ENCODE measurements at places on chromosomes 12 and 14.

- no peak for DNase-seq
Measured at GRCh38 chr14:85481471-85481870, 48.5 kb upstream of the FLRT2 start.

GRCh38 chr12:46237371-46238045, 31.3 kb downstream of the SLC38A1 start:
- DNase-seq, result no peak

GRCh38 chr12:14111230-14111865, 129.9 kb upstream of the GRIN2B start:
- DNase-seq, result no peak

GRCh38 chr14:76007852-76008251, 22.3 kb downstream of the IFT43 start:
- no peak for DNase-seq

DNA sequence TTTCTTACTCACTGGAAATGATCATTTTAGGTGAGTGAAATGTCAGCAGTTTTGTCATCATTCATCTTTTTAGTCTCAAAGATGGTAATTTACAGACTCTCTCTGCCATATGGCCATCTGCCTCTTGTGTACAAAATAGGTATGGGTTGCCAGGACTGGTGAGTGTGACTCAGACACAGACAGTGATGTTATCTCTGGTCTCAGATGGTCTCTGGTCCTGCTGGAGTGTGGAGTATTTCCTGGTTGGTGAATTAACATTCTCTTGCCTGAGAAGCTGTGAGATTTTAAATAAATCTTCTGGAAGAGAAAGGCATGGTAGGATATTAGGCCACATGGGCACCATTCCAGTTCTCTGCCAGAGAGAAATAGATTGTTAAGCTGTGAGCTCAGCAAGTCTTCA, 207.0 kb downstream of the ATP23 start:
- DNase-seq, result no peak

DNA sequence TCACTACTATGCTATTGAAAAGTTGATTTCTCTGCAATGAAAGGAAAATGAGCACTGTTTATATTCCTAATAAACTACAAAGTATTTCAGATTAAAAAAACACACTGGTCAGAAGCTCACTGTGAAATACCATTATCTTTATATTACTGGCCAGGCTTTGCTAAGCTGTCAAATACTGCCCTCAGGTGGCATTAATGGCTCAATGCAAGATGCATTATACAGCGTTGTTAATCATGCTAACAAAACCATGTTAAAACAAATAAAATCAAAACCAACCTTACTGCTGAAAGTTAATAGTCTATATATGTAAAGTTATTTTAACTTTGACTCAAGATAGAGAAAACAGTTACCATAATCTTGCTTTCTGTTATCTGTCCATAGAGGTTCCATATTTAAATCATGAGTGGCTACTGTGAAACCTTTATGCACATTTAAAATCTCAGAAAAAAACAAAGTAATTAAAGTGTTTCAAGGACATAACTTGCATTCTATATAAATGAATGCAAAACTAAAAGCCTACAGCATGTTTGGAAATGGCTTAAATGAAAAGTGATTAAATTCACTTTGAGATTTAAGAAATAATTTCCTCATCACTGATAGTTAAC, 121.7 kb downstream of the RALGAPA1 start:
- peak; percentile 7 for DNase-seq

DNA sequence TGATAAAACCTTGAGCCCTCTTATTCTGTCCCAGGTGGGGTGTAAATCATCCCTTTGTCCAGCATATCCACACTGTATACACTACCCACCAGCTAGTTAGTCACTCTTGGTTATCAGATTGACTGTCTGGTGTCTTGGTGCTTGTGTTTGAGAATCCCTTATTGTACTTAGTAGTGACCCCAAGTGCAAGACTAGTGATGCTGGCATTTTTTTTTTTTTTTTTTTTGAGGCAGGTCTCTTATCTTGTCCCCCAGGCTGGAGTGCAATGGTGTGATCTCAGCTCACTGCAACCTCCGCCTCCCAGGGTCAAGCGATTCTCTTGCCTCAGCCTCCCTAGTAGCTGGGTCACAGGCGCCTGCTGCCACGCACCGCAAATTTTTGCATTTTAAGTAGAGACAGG, 5.8 kb downstream of the VRK1 start:
- DNase-seq, result no peak

GRCh38 chr12:104668274-104668718, 211.5 kb downstream of the CHST11 start:
- DNase-seq, result no peak

DNA sequence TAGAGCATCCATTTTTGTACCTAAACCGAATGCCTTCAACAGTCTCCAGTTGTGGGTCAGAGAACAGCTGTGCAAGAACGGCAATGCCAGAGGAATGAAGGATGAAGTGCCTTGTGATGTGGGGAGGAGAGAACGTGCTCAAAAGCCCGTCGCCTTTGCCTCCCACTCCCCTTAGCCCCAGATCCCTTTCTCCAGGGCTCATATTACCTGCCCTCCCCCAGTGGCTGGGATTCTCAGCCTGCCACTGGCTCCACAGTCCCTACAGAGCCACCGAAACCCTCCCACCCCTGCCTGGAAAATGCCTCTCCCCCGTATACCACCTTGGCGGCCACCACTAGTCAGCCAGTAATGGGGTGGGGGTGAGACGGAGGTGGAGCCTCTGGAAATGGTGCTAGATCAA, 158.5 kb downstream of the ZFP36L1 start:
- DNase-seq, result no peak

GRCh38 chr14:92729634-92730358, 18.6 kb downstream of the LGMN start:
- DNase-seq, result peak; percentile 33

- no peak for DNase-seq
Measured at GRCh38 chr12:115320451-115320850, 636.5 kb upstream of the TBX3 start.

GRCh38 chr12:9240776-9241175, 32.6 kb upstream of the PZP start:
- DNase-seq, result no peak

GRCh38 chr12:104533134-104533533, 76.4 kb downstream of the CHST11 start:
- no peak for DNase-seq

DNA sequence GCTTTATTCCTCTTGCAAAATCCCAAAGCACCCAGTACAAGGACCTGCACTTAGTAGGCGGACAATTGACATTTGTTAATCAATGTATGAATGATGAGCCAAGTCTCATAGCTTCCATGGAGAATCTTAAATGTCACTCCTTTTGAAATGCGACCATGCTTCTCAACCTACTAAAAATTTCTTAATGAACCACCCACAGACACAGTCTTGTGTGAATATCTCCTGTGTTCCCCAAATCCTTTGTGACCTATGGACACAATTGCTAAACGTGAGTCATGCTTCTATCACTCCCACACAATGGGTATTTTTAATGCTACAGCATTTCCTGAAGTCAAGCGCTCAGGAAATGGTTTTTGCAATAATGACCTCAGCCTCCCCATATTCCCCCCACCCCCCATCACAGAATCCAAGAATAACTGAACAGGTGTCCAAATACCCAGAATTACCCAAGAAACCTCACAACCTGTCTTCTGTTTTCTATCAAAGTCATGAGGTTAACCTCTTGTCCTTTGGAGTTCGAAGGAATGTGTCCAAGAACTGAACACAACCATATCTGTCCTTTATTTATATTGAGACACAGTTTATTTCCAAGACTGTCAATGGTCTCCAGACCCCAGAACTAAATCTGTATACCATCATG, 163.6 kb upstream of the PLEKHG7 start:
- no peak for DNase-seq

GRCh38 chr12:80282761-80283160, 161.3 kb upstream of the PTPRQ start:
- DNase-seq, result no peak

GRCh38 chr12:25276199-25276937, 25.6 kb upstream of the KRAS start:
- DNase-seq, result peak; percentile 72

GRCh38 chr12:113855998-113856397, 110.1 kb downstream of the RBM19 start:
- DNase-seq, result no peak

DNA sequence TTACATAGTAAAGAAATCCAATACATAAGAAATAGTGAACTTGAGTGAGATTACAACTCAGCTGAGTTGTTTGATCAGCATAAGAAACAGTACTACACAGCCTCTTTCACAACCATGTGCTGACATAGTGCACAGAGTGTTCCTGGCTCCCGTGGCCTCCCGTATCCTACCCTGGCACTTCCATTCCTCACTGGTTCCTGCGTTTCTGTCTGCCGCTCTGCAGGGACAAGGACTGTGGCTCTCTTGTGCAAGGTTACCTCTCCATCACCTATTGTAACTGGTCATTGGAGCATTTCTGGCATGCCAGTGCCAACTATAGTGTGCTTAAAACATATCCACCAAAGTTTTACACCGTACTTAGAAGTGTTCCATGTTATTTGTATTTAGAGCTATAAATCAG, 46.3 kb upstream of the PCED1B start:
- DNase-seq, result no peak

GRCh38 chr14:42113358-42114069, 506.8 kb downstream of the LRFN5 start:
- DNase-seq, result no peak

GRCh38 chr14:77113644-77114043, 15.6 kb downstream of the CIPC start:
- no peak for DNase-seq

- no peak for DNase-seq
Measured at GRCh38 chr12:68109444-68110217, 49.9 kb downstream of the IFNG start.

GRCh38 chr14:65019944-65020566, 33.4 kb downstream of the FNTB start:
- DNase-seq, result no peak

- no peak for DNase-seq
Measured at GRCh38 chr12:74349925-74350324, 187.7 kb upstream of the ATXN7L3B start.

- no peak for DNase-seq
Measured at GRCh38 chr12:53871367-53871766, 67.3 kb upstream of the HOXC13 start.

GRCh38 chr12:124458992-124459851, 108.2 kb downstream of the NCOR2 start:
- DNase-seq, result no peak

DNA sequence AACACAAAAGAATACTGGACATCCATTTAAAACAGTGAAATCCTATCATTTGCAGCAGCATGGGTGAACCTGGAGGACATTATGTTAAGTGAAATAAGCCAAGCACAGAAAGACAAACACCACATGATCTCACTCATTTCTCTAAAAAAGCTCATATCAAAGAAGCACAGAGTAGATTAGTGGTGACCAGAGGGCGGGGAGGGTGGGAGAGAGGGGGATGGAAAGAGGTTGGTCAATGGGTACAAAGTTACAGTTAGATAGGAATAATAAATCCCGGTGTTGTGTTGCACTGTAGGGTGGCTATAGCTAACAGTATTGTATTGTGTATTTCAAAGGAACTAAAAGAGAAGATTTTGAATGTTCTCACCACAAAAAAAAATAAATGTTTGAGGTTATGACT, 52.4 kb downstream of the DUSP6 start:
- no peak for DNase-seq

DNA sequence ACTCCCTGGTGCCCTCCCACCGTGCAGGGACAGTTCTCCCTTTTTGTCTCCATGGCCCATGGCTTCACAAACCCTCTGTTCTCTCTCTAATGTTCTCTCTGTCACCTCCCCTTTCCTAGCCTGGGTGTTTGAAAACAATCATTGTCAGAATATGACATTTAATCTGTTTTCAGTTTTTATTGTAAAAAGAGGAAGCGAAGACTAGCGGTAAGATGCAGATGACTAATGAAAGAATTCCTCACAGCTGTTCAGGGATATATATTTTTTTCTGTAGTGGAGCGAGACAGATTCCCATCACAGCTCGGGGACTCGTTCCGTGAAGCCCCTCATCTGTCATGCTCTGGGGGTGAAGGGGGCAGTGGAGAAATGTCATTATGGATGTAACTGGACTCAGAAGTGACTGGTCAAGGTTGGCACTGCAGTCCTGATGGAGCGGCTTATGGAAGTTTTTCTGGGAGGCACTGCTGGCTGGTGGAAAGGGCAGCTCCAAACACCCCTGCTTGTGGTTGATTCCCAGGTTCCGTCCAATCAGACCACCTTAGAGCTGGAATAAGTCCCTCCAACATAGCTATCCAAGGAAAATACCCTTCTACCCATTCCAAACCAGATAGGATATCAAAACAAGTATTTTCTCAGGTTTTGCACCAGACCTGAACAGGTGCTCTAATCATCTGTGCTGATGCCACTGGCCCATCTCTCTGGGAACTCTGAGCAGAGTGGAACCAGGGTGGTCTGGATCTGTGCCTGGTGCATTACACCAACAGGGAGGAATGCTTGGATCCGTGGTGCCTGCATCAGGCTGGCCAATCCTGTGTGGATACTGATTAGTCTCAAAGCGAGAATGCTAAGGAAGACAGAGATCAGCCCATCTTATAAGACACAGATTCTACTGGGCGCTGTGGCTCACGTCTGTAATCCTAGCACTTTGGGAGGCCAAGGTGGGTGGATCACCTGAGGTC, 84.7 kb downstream of the GPATCH2L start:
- DNase-seq, result no peak

- DNase-seq, result no peak
Measured at GRCh38 chr14:94088516-94088915, 7.4 kb downstream of the IFI27L1 start.

GRCh38 chr14:57492859-57493258, 798 bp downstream of the CCDC198 start:
- DNase-seq, result no peak

DNA sequence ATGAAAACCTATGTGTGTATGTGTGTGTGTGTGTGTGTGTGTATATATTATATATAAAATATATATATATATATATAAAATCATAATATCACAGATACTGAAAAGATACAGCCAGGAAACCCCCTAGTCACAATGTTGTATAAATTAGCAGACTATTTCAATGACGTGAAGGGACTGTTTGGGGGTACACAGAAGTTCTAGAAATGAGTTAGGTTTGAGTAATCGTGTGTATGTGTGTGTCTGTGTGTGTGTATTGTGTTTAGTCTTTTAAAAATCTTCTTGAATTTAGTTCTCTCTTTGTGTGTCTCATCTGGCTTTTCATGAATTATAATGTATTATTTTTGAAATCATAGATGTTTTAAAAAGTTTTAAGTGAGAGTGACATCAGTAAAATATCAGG, 21.9 kb downstream of the ADAM21 start:
- DNase-seq, result no peak

DNA sequence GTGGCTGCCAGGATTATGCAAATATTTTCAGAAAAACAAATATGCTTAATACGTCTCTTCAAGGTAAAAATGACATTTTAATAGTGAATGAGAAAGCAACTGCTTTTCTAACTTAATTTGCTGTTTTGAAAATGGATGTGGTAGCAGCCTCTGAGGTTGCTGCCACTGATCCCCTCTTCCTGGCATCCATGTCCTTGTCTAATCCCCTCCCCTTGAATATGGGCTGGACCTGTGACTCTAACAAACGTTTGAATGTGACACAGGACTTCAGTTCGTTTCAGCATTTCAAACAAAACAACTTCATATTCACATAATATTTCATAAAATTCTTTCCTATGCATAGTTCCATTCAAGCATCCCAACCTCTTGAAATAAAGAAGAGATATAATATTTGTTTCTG, 64.2 kb upstream of the SLC38A2 start:
- DNase-seq, result no peak

- DNase-seq, result no peak
Measured at GRCh38 chr14:86892152-86892956, 1100.6 kb downstream of the GALC start.
